Hepatocyte (in vitro differentiated cells): ENCODE measurements at places on chromosomes 12 and 14.

DNA sequence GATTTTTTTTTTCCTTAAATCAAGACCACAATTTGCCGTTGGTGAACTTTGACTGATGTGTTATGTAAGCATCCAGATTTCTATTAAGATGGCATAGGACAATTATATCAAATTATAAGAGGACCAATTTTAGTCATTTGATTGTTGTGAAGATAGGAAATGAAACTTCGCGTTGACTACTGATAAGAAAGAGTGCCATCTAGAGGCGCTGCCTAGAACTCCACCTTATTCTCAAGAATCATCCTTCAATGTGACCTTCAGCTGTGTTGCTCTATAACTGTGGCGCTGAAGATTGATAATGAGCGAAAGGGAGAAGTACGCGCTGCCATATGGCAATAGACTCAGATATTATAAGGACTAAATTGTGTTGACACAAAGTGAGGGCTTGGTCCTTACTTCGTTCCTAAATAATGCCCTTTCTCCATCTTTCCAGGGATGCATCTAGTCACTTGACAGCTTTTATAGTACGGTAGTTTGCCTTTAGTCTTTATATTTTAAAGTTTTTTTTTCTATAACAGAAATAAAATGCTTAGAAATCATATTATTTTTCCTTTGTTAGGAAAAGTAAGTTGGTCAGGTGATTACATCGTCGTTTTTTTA, 350.8 kb upstream of the STXBP6 start:
- DNase-seq: peak; percentile 81

DNA sequence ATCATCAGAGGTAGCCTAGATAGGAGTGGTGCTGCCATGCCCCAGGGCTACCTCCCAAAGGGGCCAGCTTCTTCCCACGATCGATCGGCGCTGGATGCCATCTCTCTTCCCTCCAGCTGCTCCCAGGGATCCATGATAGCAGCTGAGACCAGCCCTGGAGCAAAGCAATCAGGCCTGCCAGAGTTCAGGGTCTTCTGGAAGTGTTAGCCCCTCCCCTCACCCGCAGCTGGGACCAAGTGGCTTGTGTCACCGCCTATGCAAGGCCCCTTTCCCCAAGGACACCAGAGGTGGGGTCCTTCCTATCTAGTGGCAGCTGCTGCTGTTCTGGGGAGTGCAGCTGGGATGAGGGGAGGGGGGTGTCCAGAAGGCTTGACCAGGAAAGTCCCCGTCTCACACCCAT, 87.0 kb downstream of the IRF2BPL start:
- no peak for DNase-seq

DNA sequence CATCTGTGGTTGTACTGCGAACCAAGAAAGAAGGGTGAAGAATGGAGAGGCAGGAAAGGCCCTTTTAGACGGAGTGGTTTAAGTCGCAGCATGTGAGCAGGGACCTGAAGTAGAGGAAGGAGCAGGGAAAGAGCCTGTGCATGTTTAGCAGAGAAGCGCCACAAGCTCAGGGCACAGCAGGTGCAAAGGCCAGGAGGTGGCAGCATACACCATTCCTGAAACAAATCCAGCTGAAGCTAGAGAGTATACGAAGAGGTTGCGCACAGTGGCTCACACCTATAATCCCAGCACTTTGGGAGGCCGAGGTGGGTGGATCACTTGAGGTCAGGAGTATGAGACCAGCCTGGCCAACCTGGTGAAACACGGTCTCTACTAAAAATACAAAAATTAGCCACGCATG, 49.9 kb downstream of the HELB start:
- peak; percentile 48 for DNase-seq

- peak; percentile 26 for DNase-seq
Observed at GRCh38 chr12:46153268-46153872, 115.5 kb downstream of the SLC38A1 start.

DNA sequence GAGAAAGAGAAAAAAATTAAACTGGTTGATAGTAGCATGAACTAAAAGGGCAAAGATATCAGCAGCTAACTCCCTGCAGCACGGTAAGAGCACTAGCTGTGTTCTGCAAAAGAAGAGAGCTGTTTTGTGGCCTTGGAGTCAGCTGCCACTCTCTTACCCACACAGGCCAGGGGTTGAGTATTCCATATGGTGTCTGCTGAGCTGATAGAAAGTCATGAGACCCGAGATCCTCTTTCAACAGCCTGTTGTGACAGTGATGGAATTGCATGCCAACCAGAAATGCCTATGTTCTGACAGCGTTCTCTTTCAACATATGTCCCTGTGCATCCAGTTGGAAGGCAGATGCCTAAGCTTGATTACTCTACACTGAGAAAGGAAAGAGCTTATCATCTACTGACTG, 39.9 kb downstream of the TMTC1 start:
- DNase-seq: peak; percentile 12

- no peak for DNase-seq
Observed at GRCh38 chr12:48932878-48933277, 7.6 kb upstream of the FKBP11 start.

- DNase-seq: no peak
Observed at GRCh38 chr12:88310069-88310468, 168.0 kb downstream of the TMTC3 start.

DNA sequence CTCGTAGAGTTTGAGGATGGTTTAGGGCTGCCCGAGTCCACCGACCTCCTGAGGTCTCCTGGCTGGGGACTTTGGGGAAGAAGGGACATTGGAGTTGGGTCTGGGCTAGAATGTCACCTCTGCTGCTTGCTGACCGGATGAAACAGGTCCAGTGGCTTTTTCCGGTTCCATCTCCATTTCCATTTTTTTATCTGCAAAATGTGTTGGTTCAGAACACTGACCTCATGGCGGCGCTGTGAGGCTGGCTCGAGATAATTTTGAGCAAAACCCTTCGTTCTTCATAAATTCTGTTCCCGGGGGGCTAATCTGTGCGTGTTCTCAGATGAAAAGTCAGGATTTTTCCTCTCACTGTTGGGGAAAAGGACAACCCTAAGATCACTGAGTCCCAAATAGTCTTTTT, 11.7 kb upstream of the MYL2 start:
- DNase-seq: no peak
